ENCODE measurements at places on chromosomes 7 and 10.
A peak's percentile ranks its signal among the peaks of the same experiment; 100 is the strongest.

DNA sequence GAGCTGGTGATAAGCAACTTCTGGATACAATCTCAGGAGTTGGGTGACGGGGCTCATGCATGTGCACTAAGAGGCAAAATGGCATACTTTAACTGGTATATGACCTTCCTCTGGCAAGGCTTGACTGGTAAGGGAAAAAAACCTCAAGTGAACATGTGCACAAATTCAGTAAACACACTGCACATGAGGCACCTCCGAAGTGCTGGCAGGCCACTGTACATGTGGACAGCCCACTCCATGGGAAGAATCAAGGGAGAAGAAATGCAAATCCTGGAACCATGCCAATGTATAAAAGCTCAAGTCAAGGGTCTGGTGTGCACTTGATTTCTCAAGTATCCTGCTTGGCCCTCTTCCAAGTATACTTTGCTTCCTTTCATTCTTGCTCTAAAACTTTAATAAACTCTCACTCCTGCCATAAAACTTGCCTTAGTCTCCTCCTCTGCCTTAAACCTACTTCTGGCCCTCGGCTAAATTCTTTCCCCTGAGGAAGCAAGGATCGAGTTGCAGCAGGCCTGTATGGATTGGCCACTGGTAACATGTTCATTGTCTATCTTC lies 167.2 kb downstream of the RAMP3 start:
- no peak for DNase-seq

- DNase-seq: no peak
Measured at GRCh38 chr7:138654616-138655015, 46.5 kb downstream of the SVOPL start.

- DNase-seq: no peak
Measured at GRCh38 chr7:71563276-71563675, 431.3 kb downstream of the GALNT17 start.

- no peak for DNase-seq
Measured at GRCh38 chr10:73167458-73167782, 388 bp downstream of the ECD start.

GRCh38 chr7:132557489-132558044 lies 18.7 kb downstream of the PLXNA4 start:
- no peak for DNase-seq

GRCh38 chr7:20917603-20918002 lies 130.9 kb upstream of the SP8 start:
- DNase-seq: no peak

DNA sequence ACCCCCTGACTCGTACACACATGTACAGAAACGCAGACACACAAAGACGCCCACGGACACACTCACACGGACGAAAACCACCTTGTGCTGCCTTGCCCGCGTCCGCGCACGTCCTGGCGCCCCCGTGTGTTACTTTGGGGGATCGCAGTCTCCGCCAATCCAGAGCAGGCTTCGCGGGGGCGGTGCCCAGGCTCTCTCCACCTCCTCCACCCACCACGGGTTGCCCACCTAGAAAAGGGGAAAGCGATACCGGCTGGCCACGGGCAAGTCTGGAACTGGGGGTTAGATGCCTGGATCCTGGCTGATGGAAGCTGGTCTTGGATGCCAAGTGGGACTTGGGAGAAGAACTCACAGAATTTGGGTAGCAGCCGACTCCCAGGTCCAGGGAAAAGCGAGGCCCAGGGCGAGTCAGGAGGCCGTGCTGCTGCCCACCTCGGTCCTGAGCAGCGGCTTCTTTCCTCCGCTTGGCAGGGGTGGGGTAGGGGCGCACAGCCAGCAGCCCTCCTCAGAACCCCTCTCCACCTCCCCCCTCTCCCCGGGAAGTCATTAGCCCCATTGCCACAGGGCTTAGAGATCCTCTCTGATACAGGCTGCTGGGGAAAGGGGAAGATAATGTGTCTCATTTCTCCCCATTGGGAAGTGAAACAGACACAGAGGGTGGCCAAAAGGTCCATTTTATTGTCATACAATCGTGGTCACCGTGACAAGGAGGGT lies 4.6 kb upstream of the VGF start:
- peak; percentile 59 for DNase-seq

DNA sequence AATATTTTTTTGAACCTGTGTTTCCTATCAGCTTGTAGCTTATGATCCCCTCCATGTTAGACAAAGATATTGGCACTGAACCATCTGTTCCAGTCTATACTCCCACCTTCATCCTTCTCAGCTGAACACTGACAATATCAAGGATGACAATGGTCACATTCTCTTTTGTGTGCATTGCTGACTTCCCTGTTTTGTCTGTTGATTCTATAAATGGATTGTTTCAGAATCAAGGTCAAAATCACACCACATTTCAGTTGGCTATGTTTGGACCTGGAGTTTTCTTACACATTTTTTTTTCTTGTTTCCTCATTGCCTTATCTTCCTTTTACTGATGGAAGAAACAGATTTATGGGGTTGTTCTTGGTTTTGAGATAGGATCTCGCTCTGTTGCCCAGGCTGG lies 11.3 kb upstream of the SMURF1 start:
- no peak for DNase-seq

DNA sequence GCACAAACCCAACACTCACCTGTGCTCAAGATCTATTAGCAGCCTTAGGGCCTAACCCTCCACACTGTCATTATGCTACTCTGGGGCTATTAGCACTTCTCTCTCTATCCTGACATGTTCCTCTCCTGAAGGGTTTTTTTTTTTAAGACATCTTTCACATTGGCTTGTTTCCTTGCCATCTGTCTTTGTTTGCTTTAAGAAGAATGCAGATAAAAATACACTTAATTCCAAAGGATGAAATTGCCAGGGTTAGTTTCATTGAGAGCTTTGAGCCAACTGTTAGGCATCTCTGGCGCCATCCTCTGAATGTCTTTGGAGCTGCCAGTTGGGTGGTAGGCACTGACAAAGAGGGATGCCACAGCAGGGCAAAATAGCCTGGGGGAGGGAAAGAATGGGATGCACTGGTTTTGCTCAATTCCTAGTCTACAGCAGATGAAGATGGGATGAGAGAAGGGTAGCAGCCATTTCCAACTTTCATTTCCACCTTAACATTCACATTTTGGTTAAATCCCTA lies 399.2 kb downstream of the SORCS1 start:
- DNase-seq: no peak

GRCh38 chr7:28409716-28410627 lies 2.3 kb upstream of the CREB5 start:
- no peak for DNase-seq

- no peak for DNase-seq
Measured at GRCh38 chr10:88125766-88126165, 262.3 kb downstream of the PTEN start.

GRCh38 chr10:77317221-77317620 lies 320.4 kb downstream of the KCNMA1 start:
- DNase-seq: no peak

DNA sequence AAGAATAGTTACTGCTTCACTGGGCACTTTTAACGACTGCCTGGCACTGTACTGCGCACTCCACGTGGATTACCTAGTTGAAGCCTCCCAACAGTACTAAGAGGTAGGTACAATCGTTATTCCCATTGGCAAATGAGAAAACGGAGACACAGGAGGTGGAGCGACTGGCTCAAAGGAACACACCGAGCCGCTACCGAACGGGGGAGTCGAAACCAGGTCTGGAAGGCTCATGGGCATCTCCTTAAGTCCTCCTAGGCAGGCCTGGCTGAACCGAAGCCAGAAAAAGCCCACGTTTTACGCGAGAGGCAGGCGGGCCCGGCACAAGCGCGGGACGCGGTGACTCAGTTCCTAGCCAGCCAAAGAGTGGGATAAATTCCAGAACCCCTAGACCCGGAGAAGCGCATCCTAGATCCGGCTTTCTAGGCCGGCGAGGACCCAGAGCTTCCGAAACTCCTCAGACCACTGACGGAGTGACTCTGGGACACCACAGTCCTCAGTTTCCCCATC lies 472 bp downstream of the PDAP1 start:
- no peak for DNase-seq

DNA sequence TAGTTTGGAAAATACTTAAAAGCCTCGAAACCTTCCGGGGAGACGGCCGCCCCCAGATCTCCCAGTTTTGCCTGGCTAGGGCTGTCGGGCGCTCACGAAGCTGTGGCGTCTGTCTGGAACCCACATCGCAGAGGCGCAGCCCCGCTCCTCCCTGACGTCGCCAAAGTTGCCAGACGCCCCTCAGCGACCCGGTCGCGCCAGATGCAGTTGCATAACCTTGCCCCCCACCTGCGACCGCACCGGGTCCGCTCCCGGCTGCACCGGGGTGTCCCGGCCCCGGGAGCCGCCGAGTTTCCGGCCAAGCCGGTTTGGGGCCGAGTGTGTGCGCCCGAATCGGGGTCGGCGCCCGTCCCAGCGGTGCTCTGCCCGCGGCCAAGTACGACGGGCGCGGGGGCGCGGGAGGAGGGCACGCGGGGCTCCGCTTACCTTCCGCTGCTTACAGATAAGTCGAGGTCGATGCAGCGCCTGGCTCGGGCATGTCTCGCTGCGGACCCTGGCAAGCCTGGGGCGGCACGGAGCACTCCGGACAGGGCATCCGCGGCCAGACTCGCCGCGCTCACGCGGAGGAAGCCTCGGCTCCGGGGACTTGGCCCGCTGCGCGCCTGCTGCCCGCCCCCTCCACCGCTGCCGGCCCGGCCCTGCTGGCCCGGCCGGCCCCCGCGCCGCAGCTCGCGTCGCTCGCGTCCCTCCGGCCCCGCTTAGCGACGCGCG lies 665 bp downstream of the INSYN2A start:
- no peak for DNase-seq

DNA sequence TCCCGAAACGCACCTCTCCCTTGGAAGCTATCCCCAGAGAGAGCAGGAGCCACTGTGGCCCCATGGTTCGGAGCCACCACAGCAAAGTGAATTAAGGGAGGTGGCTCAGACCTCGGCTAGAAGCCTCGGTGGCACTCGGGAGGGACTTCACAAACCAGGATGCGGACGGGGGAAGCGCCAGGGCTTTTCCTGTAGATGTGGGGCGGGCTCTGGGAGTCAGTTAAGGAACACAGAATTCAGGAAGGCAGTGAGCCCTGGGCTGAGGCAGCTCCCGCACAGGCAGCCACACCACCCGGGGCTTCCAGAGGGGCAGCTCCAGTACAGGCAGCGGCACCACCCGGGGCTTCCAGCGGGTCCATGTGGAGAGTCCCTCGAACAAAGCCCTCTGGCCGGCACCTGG lies 42.7 kb upstream of the DPYSL4 start:
- no peak for DNase-seq

- DNase-seq: no peak
Measured at GRCh38 chr7:139680676-139681462, 96.9 kb downstream of the HIPK2 start.

DNA sequence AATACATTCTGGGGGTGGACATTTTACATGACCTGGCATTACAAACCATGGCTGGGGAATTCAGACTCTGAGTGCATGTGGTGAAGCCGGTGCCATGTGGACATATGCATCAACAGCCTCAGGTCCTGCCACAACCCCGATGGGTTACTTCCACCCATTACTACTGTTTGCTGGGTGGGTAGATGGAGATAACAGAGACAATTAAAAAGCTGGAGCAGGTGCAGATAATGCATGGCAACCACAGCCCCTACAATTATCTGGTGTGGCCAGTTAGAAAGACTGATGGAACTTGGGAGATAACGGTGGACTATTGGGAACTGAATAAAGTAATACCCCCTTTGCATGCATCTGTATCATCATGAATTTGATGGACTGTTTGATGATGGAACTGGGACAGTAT lies 21.6 kb upstream of the ADAMTS14 start:
- no peak for DNase-seq

DNA sequence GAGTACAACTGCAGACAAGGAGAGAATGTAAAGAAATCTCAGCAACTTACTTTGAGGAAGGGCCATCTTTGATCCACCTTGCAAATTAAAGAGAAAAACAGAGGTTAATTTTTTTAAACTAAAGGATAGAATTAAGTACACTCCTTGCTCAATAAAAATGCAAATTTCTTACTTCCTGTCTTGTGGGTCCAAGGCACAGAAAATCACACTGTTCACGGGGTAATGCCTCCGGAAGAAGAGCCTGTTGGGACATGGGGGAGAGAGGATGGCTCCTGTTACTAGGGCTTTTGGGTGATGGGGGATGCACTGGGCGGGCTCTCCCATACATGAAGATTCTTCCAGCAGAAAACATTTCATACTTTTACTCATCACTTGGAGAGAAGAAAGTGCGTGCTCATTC lies 301.8 kb downstream of the TNS3 start:
- no peak for DNase-seq

DNA sequence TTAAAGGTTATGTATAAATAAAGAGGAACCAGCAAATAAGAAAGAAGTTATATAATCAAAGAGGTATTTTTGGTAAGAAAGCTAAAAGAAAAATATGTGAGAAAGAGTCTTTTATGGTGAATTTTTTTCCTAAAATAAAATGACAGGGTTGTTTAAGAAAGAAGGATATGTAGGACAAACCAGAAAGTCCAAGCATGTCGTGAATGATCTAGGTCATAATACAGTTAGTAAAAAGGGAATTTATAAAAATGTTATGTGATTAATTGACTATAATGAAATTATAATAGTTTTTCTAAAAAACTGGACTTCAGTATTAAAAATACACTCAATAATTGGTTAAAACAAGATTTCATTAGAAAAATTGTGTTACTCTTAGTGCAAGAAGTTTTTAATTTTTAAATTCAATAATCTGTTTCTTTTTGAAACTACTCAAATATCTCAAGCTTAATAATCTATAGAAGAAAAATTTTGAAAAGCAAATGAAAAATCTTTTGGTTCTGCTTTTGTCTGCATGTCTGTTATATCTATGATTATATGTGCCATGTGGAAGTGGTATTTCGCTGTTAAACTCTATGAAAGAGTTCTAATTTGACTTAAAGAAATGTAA lies 23.3 kb downstream of the AVL9 start:
- no peak for DNase-seq

DNA sequence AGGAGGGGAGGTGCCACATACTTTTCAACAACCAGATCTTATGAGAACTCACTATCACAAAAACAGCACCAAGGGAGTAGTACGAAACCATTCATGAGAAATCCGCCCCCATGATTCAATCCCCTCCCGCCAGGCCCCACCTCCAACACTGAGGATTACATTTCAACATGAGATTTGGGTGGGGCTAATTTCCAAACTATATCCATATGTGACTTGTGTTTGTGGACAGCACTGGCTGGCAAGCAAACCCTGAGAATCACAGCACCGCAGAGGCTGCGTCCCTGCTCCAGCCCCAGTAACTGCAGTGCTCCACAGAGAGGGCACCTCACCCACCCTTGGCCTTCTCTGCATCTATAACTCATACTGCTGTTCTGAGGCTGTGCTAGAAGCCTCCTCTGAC lies 211.2 kb upstream of the PODXL start:
- DNase-seq: no peak

GRCh38 chr10:47283848-47284247 lies 16.1 kb upstream of the GDF10 start:
- no peak for DNase-seq

Data from activated CD4-positive, CD25-positive, alpha-beta regulatory T cell (primary cell).